Activated CD4-positive, alpha-beta T cell treated with anti-CD3 and anti-CD28 coated beads, Interleukin-2, amount 10 ng/mL, durations not matched to agents 24 days and 14 days (primary cell): ENCODE measurements at places on chromosomes 4 and X. TPM values are rescaled to one million over a fixed set of nuclear protein-coding genes. Genes with fewer than 3 reads are reported as not detected.

Gene SLITRK4
- not detected in 2 replicates for total RNA-seq

Gene SPANXN4
- total RNA-seq: not detected in 2 replicates

DNA sequence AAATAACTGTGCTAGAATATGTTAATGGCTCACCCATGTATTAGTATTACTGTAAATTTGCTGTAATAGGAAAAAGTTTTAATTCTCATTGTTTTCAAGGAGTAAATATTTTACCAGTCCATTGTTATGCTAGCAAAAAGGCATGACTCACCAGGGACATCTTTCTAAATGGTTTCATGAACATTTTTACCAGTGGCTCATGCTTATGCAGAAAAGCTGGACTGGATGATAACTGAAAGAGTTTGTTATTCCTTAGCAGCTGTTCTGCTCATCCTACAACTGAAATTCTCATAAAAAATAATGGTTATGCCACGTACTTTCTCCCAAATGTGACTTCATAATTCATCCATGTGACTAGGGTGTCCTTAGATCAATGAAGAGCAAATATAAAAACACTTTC, 111.9 kb upstream of the PCDH18 start:
- H3K4me3 ChIP-seq: no peak overlapping the region
- no peak overlapping the region for H3K27ac ChIP-seq
- H3K27me3 ChIP-seq: no peaks in the 10 kb centered on the region

- H3K27ac ChIP-seq: no peak overlapping the region
- H3K36me3 ChIP-seq: peaks cover 4% of the 10 kb centered on the region
- no peak for DNase-seq
- H3K4me3 ChIP-seq: no peak overlapping the region
These were observed 159.1 kb upstream of the LEF1 start for GRCh38 chr4:108327642-108328382.

Gene MYOZ2
- not detected in 2 replicates for total RNA-seq

DNA sequence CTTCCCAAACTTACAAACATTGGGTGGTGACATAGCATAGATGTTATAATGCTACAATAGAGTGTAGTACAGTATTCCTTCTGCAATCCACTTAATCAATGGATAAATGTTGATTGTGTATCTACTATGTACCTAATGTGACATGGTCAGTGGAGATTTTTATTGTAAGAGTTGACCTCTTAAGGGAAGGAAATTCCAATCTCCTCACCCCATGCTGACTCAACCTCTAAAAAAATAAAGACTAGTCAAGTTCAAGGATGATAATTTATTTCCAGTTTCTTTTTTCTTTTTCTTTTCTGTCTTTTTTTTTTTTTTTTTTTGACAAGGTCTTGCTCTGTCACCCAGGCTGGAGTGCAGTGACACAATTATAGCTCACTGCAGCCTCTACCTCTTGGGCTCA, 206.5 kb upstream of the STS start:
- H3K36me3 ChIP-seq: no peaks in the 10 kb centered on the region
- H3K4me1 ChIP-seq: no peaks in the 10 kb centered on the region
- H3K27me3 ChIP-seq: no peaks in the 10 kb centered on the region
- H3K4me3 ChIP-seq: no peak overlapping the region
- H3K27ac ChIP-seq: no peak overlapping the region

Gene GAGE12J
- total RNA-seq: not detected in 2 replicates

- no peak overlapping the region for H3K27ac ChIP-seq
- H3K4me1 ChIP-seq: no peaks in the 10 kb centered on the region
- H3K27me3 ChIP-seq: no peaks in the 10 kb centered on the region
- no peak for DNase-seq
- H3K36me3 ChIP-seq: no peaks in the 10 kb centered on the region
These were observed 349.0 kb downstream of the PCDH7 start for GRCh38 chr4:31069151-31069550.

Gene IL3RA
- 3.1 and 3.4 TPM in 2 replicates for total RNA-seq

Gene VCX
- total RNA-seq: not detected in 2 replicates
